Neural progenitor cell (in vitro differentiated cells): ENCODE measurements at places on chromosomes 5 and 9. TPM values are rescaled to one million over a fixed set of nuclear protein-coding genes. Genes with fewer than 3 reads are reported as not detected.

IFNA2 gene
- total RNA-seq: not detected in 2 replicates

CDKN2A gene
- not detected in 2 replicates for total RNA-seq

SH3GLB2 gene
- 45.7 and 98.8 TPM in 2 replicates for total RNA-seq

TICAM2 gene
- 0.03 TPM in 1 of 2 replicates, not detected in the other for total RNA-seq

CCDC107 gene
- 3.8 and 10.6 TPM in 2 replicates for total RNA-seq

TBC1D2 gene
- total RNA-seq: 0.41 and 1.3 TPM in 2 replicates

F12 gene
- 2.0 TPM in 1 of 2 replicates, not detected in the other for total RNA-seq

ITK gene
- total RNA-seq: not detected in 2 replicates

CARD6 gene
- total RNA-seq: 0.09 TPM in 1 of 2 replicates, not detected in the other

HACD4 gene
- total RNA-seq: 1.1 and 1.2 TPM in 2 replicates

PCDHB10 gene
- total RNA-seq: 9.3 and 10.4 TPM in 2 replicates

SVEP1 gene
- total RNA-seq: 0.56 and 0.74 TPM in 2 replicates

MYO10 gene
- 39.1 and 59.9 TPM in 2 replicates for total RNA-seq

RGMB gene
- 27.4 and 33.8 TPM in 2 replicates for total RNA-seq

C6 gene
- not detected in 2 replicates for total RNA-seq

CDH9 gene
- 2.4 and 2.8 TPM in 2 replicates for total RNA-seq

SPRY4 gene
- 0.13 and 1.7 TPM in 2 replicates for total RNA-seq

FAM221B gene
- total RNA-seq: not detected in 2 replicates

DRD1 gene
- 0.09 TPM in 1 of 2 replicates, not detected in the other for total RNA-seq

LPAR1 gene
- 30.3 and 36.0 TPM in 2 replicates for total RNA-seq

CDC20B gene
- total RNA-seq: not detected in 2 replicates

IDNK gene
- 3.0 and 9.0 TPM in 2 replicates for total RNA-seq

FUT7 gene
- not detected in 2 replicates for total RNA-seq

GLE1 gene
- total RNA-seq: 22.7 and 26.3 TPM in 2 replicates

TEX48 gene
- not detected in 2 replicates for total RNA-seq

COL27A1 gene
- total RNA-seq: 4.3 and 16.2 TPM in 2 replicates

MCC gene
- total RNA-seq: 2.5 and 3.4 TPM in 2 replicates

FAM151B gene
- 2.8 and 3.9 TPM in 2 replicates for total RNA-seq

ANXA2R gene
- total RNA-seq: 0.17 and 0.74 TPM in 2 replicates

C5orf58 gene
- not detected in 2 replicates for total RNA-seq

STPG3 gene
- not detected in 2 replicates for total RNA-seq

HMGCR gene
- 227 and 248 TPM in 2 replicates for total RNA-seq

CCNI2 gene
- 0.22 TPM in 1 of 2 replicates, not detected in the other for total RNA-seq

ADAMTS13 gene
- 2.4 and 6.1 TPM in 2 replicates for total RNA-seq

KCNN2 gene
- 5.2 and 6.2 TPM in 2 replicates for total RNA-seq

OR1J4 gene
- not detected in 2 replicates for total RNA-seq

ANKDD1B gene
- total RNA-seq: 0.40 and 0.60 TPM in 2 replicates

QRFP gene
- total RNA-seq: not detected in 2 replicates

ALDOB gene
- not detected in 2 replicates for total RNA-seq

NIM1K gene
- not detected in 2 replicates for total RNA-seq
